ENCODE measurements at places on chromosomes 3 and 15. TPM values are rescaled to one million over a fixed set of nuclear protein-coding genes. Genes with fewer than 3 reads are reported as not detected.

GRCh38 chr3:71055257-71056001, 528.1 kb downstream of the FOXP1 start:
- DNase-seq: no peak

- no peak for DNase-seq
Measured at GRCh38 chr15:101187820-101188636, 63.8 kb downstream of the CHSY1 start.

- DNase-seq: peak; percentile 85
Measured at GRCh38 chr15:72199721-72200212, 2.2 kb upstream of the GRAMD2A start.

Gene UPK1B
- not detected for total RNA-seq
